Activated T-helper 2 cell treated with anti-CD3 and anti-CD28 coated beads, Interferon-gamma antibody, Interleukin-2, Interleukin-4, amounts not matched to agents 10 μg/mL and 5 μg/mL and 100 μg/mL, durations not matched to agents 14 hours and 24 hours and 36 hours (primary cell): ENCODE measurements at places on chromosomes 12 and 14.

- no peak for DNase-seq
These were observed 149.8 kb downstream of the PELI2 start for GRCh38 chr14:56268039-56268438.

DNA sequence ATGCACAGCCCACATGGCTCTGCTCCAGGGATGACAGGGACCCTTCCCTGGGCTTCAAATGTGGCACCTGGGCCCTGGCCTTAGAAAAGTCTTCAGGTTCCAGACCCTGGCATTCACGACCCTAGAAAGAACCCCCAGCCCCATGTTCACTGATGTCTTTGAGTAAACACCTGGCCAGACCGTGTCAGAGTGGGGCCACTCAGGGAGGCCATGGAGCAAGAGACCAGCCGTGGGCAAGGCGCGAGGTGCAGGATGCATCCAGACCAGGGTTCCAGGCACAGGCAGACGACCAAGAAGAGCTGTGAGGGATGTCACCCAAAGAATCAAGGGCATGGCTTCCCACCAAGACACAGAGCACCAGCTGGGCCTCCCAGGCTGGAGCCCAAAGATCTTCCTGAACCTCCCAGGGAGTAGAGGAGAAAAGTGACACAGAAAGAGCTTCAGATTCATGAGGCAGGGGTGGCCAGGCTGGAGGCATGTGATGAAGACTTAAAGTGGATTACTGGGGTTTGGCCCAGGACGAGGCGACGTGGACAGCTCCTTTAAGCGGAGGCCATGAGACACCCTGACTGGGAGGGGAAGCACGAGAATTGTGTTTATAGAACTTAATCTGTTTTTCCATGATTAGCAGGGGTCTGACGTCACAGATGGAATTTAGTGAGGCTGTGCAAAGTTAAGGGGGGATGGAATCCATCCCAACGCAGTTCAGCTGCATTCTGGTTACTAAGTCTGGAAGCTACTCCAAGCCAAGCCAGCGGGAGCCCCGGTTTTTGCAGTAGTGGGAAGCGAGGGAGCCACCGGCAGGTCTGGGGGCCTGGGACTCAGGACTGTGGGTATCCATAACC is 61.6 kb downstream of the ARL6IP4 start:
- DNase-seq: no peak

DNA sequence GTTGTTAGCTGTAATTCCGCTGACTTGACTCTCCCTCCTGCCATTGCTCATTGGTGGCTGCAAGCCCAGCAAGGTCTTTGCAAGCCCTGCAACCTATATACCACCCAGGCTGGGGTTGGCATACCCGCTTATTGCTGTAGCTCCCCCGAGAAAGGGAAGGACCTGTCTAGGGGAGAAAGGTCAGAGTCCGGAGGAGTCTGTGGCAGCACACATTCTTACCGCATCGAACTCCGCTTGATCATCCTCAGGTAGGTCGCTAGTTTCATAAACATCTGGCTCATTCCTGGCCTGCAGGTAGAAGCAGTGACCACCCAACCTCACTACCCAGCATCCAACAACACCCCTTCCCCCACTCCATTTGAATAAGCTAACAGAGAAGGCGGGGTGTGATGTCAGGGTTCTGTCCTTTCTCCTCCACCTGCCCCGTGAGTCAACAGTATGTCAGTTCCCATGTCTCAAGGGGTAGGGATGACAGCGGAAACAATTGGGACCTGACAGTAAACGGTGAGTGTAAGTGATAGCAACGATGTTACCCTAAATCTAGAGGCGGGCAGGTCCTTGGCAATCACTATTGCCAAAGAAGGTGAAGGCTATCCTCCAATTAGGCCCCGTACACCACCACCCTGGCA is 1.1 kb downstream of the DCTN2 start:
- no peak for DNase-seq

DNA sequence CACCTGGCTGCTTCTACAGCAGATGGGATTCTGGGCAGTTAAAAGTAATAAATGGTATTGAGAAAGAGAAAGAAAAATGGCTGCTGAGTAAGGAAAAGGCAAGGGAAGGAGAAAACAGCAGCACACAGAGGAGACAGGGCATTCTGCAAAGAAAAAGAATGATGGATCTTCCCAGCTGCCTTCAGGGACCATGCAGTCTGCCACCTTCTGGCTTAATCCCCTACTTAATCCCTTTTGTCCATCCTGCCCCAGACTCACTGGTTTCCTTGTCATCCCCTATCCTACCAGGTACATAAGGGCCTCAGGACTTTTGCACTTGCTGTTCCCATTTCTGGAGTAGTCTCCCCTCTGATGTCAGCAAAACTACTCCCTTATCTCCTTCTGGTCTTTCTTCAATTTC is 107.6 kb downstream of the GAS2L3 start:
- no peak for DNase-seq

DNA sequence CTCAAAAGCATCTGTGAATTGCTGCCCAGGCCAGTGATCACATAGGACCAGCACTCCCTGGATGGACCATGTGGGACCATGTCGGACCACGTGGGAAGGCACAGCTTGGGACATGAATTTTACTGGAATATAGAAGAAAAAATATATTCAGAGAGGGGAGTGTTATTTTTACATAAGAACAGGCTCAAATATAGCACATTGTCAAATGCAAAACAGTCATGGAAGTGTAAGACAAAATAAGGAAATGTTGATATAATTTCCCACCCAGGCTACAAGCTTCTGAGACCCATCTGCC is 68.3 kb downstream of the CMKLR1 start:
- no peak for DNase-seq

GRCh38 chr12:32087306-32087705 is 19.3 kb upstream of the BICD1 start:
- no peak for DNase-seq
